Astrocyte (in vitro differentiated cells and primary cell): ENCODE measurements at places on chromosomes 3 and 15. TPM values are rescaled to one million over a fixed set of nuclear protein-coding genes. Genes with fewer than 3 reads are reported as not detected.

VPS8 gene
- 37.6 and 40.7 TPM in 2 replicates for total RNA-seq

CTXN2 gene
- not detected in 2 replicates for total RNA-seq

HYKK gene
- total RNA-seq, result 1.3 and 1.4 TPM in 2 replicates

KNG1 gene
- total RNA-seq, result not detected in 2 replicates

CCK gene
- total RNA-seq, result not detected in 2 replicates

DNA sequence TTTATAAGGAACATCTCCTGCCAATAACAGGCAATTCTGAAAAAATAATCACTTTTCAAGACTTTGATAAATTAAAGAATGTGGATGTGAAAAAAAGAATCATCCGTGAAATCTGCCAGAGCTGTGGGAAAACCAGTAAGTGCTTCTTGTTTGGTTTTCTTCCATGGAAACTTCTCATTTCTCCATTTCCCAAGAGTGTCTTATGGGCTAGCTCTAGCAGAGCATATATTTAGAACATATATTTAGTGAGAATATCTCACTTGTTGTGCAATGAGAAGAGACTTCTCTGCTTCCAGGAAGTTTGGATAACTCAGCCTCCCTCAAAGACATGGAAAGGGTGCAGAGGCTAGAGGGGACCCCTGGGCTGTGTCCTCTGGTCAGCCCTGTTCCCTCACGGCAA is 49.9 kb downstream of the COL6A5 start:
- DNase-seq, result no peak

GRCh38 chr15:90564051-90564450 is 34.3 kb downstream of the CRTC3 start:
- DNase-seq, result no peak

DNA sequence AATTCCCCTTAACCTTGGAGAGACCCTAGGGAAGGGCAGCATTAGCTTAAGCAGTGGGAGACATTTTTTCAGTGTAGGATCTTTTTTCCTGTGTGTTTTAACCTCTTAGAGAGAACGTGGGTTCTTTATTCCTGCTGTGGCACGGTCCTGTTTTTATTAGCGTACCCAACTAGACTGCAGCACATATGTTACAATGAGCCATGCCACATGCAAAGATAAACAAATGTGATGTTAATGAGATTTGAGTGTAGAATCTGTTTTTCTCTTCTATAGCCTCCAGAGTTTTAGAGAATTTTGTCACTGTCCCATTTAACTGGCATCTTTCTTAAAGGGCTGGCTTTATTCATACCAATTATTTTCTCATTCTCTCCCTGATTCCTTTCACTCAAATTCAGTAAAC is 347.5 kb downstream of the CNTN4 start:
- no peak for DNase-seq

- DNase-seq, result no peak
Observed at GRCh38 chr3:147312786-147313280, 93.5 kb downstream of the ZIC4 start.

DNA sequence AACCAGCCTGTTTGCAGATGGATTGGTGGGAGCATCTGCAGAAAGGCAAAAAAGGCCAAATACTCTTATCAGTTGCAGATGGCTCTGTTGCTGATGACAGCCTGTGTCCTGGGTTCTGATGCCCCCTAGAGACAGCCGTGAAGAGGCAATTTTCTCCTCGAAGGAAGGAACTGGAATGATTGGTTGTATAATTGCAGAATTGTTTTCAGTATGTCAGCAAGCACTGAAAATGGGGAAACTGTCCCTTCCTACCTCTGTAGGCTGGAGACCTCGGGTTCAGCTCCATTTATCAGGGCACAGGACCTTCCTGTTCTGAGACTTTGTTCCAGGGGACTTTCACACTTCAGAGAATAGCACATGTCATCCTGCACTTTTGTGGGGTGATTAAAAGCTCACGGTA is 103.0 kb downstream of the PGPEP1L start:
- DNase-seq, result peak; percentile 51

DNA sequence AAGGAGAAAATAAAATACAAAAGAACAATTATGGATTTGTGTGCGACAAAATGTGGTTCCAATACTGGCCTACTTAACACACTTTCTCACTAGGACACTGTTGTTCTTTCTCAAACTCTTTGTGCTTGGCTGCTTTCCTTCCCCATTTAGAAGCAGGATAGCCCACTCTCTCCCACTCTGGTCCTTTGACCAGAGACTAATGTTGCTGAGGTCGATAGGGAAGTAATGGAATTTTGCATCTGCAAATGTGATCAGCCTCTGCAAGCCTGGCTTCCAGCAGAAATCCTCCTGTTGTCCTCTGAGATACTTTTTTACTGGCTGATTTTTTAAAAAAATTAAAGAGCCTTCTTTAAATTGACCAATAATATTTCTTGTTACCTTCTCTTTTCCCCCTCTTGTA is 71.0 kb downstream of the PPM1L start:
- DNase-seq, result no peak

DNA sequence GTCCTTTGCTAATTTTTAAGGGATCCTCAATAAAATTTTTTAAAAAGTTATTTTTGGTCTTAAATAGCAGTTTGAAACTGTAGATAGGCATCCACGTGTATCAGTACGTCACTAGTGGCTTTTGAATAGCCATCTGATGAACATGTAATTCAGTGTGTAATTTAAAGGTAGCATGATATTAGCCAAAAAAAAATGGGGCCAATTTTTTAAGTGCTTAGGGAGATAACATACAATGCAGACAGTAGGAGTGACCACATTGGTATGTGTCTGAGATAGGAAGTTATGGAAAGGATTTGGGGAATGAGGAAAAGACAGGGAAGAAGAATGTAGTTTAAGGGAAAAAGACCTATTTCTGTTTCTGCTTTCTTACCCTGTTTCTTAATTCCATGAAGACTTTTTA is 2.5 kb downstream of the AP4E1 start:
- peak; percentile 81 for DNase-seq

- no peak for DNase-seq
Observed at GRCh38 chr3:48789665-48790064, 58.0 kb downstream of the PRKAR2A start.

GRCh38 chr3:45084820-45085816 is 59.0 kb downstream of the CLEC3B start:
- peak; percentile 97 for DNase-seq
